ENCODE measurements at places on chromosomes 6 and 20.

DNA sequence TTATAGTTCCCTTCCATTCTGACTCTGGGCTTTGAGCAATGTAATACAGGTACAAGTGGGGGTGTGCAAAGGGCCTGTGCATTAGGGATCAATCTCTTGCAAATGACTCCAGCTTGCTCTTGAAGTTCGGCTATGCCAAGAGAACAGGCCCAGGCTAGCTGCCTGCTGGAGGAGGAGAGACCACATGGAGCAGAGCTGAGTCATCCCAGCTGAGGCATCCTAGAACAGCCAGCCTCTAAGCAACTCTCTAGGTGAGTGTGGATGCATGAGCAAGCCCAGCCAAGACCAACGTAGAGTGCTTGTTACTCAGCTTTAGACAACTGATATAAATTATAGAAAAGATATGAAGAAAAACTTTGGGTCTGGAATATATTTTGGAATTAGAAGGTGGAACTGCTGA lies 47.6 kb upstream of the RBM24 start:
- H3K27me3 ChIP-seq: no peaks in the 10 kb centered on the region
- H3K36me3 ChIP-seq: no peaks in the 10 kb centered on the region
- no peak overlapping the region for H3K27ac ChIP-seq
- H3K4me1 ChIP-seq: no peaks in the 10 kb centered on the region
- H3K4me3 ChIP-seq: no peak overlapping the region

DNA sequence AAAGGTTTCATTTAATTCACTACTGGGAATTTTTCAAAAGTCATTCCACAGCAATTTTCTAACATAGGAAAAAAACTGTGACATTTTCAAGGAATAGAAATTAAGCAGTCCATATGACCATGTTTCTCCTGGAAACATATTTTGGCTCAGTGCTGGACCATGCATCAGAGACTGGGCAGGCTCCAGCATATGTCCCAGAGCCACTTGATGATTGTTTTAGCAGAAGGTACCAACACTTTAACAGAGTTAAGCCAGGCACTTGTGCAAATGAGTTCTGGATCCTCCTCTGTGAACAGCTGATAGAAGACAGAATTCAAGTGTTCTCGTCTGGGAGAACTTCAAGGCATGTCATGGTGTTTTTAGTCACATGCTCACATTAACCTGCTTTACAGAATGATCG lies 516.3 kb downstream of the COL12A1 start:
- DNase-seq: no peak
- no peaks in the 10 kb centered on the region for H3K36me3 ChIP-seq
- H3K4me3 ChIP-seq: no peak overlapping the region
- no peaks in the 10 kb centered on the region for H3K27me3 ChIP-seq
- H3K4me1 ChIP-seq: no peaks in the 10 kb centered on the region

GRCh38 chr6:112413780-112414179 lies 66.7 kb downstream of the RFPL4B start:
- H3K27me3 ChIP-seq: no peaks in the 10 kb centered on the region
- no peak overlapping the region for H3K4me3 ChIP-seq
- no peak overlapping the region for H3K27ac ChIP-seq
- DNase-seq: no peak
- H3K4me1 ChIP-seq: peaks cover 4% of the 10 kb centered on the region

- H3K27ac ChIP-seq: no peak overlapping the region
- H3K4me1 ChIP-seq: no peaks in the 10 kb centered on the region
- no peaks in the 10 kb centered on the region for H3K27me3 ChIP-seq
- H3K4me3 ChIP-seq: no peak overlapping the region
- DNase-seq: no peak
- no peaks in the 10 kb centered on the region for H3K36me3 ChIP-seq
Measured at GRCh38 chr6:169070506-169071176, 183.0 kb downstream of the THBS2 start.

- DNase-seq: no peak
- H3K27me3 ChIP-seq: no peaks in the 10 kb centered on the region
- H3K36me3 ChIP-seq: no peaks in the 10 kb centered on the region
- no peak overlapping the region for H3K4me3 ChIP-seq
- peaks cover 7% of the 10 kb centered on the region for H3K4me1 ChIP-seq
- no peak overlapping the region for H3K27ac ChIP-seq
Measured at GRCh38 chr20:57175397-57176010, 90.9 kb downstream of the BMP7 start.

- H3K36me3 ChIP-seq: no peaks in the 10 kb centered on the region
- DNase-seq: no peak
- H3K4me3 ChIP-seq: no peak overlapping the region
- H3K27ac ChIP-seq: no peak overlapping the region
Measured at GRCh38 chr6:150826788-150827187, 38.7 kb upstream of the MTHFD1L start.

DNA sequence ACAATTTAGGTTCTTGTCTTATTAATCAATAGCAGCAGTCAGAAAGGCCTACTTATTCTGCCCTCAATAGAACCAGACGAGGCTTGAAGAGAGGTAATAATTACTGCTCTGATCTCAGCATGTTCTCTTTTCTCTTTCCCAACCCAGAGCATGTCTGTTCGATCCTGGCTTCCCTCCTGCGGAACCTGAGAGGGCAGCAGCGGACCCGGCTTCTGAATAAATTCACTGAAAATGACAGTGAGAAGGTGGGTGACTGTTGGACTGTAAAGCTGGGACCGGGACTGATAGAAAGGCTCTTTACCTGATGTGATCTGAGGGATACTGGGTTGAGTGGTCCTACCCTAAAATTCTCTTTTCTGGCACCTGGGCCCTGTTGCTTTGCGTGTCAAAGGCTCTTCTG lies 63.0 kb upstream of the VSTM2L start:
- H3K27ac ChIP-seq: no peak overlapping the region
- no peaks in the 10 kb centered on the region for H3K27me3 ChIP-seq
- H3K4me3 ChIP-seq: no peak overlapping the region
- no peak for DNase-seq
- no peaks in the 10 kb centered on the region for H3K4me1 ChIP-seq

DNA sequence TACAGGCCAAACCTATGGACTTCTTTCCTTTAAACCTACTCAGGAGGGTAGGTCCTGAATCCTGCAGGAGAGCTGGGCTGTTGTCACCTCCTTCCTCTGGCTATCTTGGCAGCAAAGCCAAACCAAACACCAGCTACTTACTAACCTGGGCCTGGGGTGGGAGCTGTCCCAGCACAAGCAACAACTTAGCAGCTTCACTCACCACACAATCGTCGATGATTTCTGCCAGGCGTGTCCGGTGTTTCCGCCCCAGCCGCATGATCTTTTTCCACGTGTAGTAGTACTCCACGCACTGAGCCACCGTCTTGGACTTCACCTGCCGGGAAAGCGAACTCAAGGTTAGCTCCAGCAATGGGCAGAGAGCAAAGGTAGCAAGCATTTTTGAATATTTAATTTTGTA lies 25.4 kb upstream of the MRPS10 start:
- DNase-seq: no peak
- H3K36me3 ChIP-seq: 0 out of 2 replicates have a peak, but pooled peaks cover 5% of the 10 kb centered on the region
- H3K27me3 ChIP-seq: no peaks in the 10 kb centered on the region
- H3K27ac ChIP-seq: peak overlapping the region; percentile 22
- H3K4me1 ChIP-seq: peaks cover 11% of the 10 kb centered on the region

GRCh38 chr20:58987790-58988564 lies 6.9 kb downstream of the NELFCD start:
- no peak for DNase-seq
- peaks cover 50% of the 10 kb centered on the region for H3K36me3 ChIP-seq
- peaks cover 9% of the 10 kb centered on the region for H3K4me1 ChIP-seq

GRCh38 chr6:165268987-165269386 lies 40.4 kb downstream of the C6orf118 start:
- no peak overlapping the region for H3K4me3 ChIP-seq
- no peaks in the 10 kb centered on the region for H3K27me3 ChIP-seq
- no peaks in the 10 kb centered on the region for H3K4me1 ChIP-seq
- no peaks in the 10 kb centered on the region for H3K36me3 ChIP-seq
- DNase-seq: peak; percentile 5

DNA sequence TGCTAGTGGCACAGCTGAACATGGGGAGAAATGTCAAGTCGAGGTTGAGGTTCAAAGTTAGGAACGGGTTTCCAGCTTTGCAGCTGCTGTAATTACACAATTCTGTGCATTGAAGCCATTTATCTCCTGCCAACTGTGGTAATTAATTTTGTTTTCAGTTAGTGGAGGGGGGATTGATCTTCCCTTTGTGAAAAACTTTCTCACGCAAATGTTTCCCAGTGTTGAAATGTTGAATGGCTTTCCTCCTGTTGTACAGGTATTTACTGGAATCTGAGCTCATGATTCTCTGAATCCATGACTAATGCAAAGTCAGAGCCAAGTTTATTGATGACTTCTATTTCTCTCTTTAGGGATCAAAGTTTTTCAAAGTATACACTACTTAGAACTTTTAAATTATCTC lies 198.4 kb upstream of the SLC35B3 start:
- DNase-seq: no peak
- no peaks in the 10 kb centered on the region for H3K4me1 ChIP-seq
- H3K4me3 ChIP-seq: no peak overlapping the region
- no peaks in the 10 kb centered on the region for H3K27me3 ChIP-seq

DNA sequence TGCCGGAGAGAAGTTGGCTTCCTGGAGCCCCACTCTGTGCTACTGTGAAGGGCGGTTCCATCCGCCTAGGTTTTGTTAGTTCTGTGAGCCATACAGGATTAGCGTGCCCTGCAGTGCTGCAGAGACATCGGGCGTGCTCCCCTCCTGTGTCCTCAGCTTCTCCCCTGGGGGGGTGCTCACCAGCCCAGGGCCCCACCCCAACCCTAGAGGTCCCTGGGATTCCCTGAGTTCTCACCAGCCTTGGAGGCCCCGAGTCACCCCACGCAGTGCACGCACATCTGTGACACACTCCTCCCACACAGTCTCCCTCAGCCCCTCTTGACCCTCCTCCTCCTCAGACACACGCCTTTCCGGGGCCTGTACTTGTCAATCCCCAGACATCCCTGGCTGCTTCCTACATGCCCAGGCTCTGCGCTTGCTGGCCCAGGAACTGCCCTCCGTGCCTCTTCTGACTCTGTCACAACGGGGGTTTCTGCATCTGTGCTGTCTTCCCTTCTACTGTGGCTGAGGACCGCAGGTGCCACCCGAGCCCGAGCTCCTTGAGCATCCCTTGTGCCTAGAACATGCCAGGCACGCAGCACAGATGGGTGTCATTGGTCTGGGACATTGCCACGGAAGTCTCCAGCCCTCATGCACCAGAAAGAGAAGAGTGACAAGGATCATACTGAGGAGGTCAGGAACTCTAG lies 123.2 kb upstream of the RPS6KA2 start:
- DNase-seq: no peak
- no peaks in the 10 kb centered on the region for H3K36me3 ChIP-seq
- H3K27me3 ChIP-seq: no peaks in the 10 kb centered on the region
- H3K27ac ChIP-seq: 0 out of 2 replicates have a peak overlapping the region, but pooled peaks have one; percentile 45

- no peak overlapping the region for H3K4me3 ChIP-seq
- no peaks in the 10 kb centered on the region for H3K4me1 ChIP-seq
- H3K27me3 ChIP-seq: no peaks in the 10 kb centered on the region
- peaks cover 47% of the 10 kb centered on the region for H3K36me3 ChIP-seq
Measured at GRCh38 chr6:56624046-56624727, 18.5 kb downstream of the DST start.

- no peaks in the 10 kb centered on the region for H3K4me1 ChIP-seq
- H3K27me3 ChIP-seq: no peaks in the 10 kb centered on the region
- H3K27ac ChIP-seq: no peak overlapping the region
Measured at GRCh38 chr6:83270971-83271719, 78.0 kb downstream of the RWDD2A start.

GRCh38 chr6:131036601-131037000 lies 26.4 kb downstream of the EPB41L2 start:
- H3K36me3 ChIP-seq: no peaks in the 10 kb centered on the region
- no peak overlapping the region for H3K27ac ChIP-seq
- no peaks in the 10 kb centered on the region for H3K4me1 ChIP-seq
- no peak for DNase-seq

- no peak for DNase-seq
- H3K27ac ChIP-seq: no peak overlapping the region
- H3K4me3 ChIP-seq: no peak overlapping the region
- no peaks in the 10 kb centered on the region for H3K36me3 ChIP-seq
- H3K27me3 ChIP-seq: peaks cover 5% of the 10 kb centered on the region
Measured at GRCh38 chr6:31267651-31268368, 4.1 kb downstream of the HLA-C start.

GRCh38 chr6:46925563-46926253 lies 4.0 kb upstream of the ADGRF5 start:
- no peaks in the 10 kb centered on the region for H3K4me1 ChIP-seq
- no peaks in the 10 kb centered on the region for H3K27me3 ChIP-seq
- no peak overlapping the region for H3K27ac ChIP-seq
- H3K4me3 ChIP-seq: no peak overlapping the region

- no peaks in the 10 kb centered on the region for H3K27me3 ChIP-seq
- H3K36me3 ChIP-seq: no peaks in the 10 kb centered on the region
- H3K4me3 ChIP-seq: no peak overlapping the region
- peak; percentile 72 for DNase-seq
- H3K4me1 ChIP-seq: peaks cover 40% of the 10 kb centered on the region
- peak overlapping the region; percentile 99 for H3K27ac ChIP-seq
Measured at GRCh38 chr6:2931055-2931454, 27.9 kb upstream of the SERPINB9 start.

DNA sequence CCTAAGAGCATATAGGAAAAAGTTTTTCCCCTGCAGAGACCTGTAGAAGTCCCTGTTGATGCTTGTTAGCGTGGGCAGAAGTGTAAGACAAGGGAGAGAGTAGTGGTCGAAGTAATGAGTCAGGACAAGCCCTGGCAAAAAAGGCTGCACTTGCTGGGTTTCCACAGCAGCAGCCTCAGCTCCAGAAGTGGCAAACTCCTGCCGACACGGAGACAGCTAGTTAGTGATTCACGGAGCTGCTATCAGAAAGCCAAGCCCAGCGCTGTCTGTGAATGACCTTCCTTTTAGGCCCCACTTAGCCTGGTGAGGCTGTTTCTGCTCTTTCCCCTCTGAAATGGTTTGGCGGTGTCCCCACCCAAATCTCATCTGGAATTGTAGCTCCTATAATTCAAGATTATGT lies 109.1 kb downstream of the FAM50B start:
- no peak overlapping the region for H3K4me3 ChIP-seq
- no peaks in the 10 kb centered on the region for H3K36me3 ChIP-seq
- no peaks in the 10 kb centered on the region for H3K4me1 ChIP-seq
- H3K27ac ChIP-seq: no peak overlapping the region

DNA sequence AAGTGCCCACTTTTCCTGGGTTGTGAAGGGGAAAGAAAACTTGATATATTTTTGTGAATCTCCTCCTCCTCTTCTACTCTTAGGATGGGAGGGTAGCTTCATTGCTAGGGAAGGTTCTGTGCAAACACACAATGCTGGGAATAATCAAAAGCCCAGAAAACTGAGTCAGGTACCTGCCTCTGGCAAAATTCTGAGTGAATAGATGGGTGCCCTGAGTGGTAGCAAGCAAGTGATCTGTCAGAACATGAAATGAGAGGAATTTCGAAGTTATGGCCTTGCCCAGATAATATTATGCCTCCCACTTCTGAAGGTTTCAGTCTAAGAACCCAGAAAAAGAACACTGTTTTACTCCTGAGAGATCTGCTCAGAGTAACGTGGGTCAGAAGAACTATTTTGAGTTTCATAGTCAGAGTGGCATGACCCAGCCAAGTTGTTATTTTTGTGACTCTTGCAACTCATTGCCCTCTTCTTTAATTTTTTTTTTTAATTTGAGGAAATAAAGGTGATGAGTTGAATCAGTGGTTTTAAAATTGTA lies 158.3 kb downstream of the BMP2 start:
- no peaks in the 10 kb centered on the region for H3K36me3 ChIP-seq
- H3K4me3 ChIP-seq: no peak overlapping the region
- no peak overlapping the region for H3K27ac ChIP-seq
- no peaks in the 10 kb centered on the region for H3K4me1 ChIP-seq
- DNase-seq: no peak

GRCh38 chr20:62952968-62953838 lies 694 bp downstream of the SLC17A9 start:
- H3K36me3 ChIP-seq: peaks cover 7% of the 10 kb centered on the region
- DNase-seq: no peak
- peak overlapping the region; percentile 9 for H3K27ac ChIP-seq
- H3K27me3 ChIP-seq: no peaks in the 10 kb centered on the region

All from GM23338 (cell line).